ENCODE measurements at places on chromosomes 5 and 9.

DNA sequence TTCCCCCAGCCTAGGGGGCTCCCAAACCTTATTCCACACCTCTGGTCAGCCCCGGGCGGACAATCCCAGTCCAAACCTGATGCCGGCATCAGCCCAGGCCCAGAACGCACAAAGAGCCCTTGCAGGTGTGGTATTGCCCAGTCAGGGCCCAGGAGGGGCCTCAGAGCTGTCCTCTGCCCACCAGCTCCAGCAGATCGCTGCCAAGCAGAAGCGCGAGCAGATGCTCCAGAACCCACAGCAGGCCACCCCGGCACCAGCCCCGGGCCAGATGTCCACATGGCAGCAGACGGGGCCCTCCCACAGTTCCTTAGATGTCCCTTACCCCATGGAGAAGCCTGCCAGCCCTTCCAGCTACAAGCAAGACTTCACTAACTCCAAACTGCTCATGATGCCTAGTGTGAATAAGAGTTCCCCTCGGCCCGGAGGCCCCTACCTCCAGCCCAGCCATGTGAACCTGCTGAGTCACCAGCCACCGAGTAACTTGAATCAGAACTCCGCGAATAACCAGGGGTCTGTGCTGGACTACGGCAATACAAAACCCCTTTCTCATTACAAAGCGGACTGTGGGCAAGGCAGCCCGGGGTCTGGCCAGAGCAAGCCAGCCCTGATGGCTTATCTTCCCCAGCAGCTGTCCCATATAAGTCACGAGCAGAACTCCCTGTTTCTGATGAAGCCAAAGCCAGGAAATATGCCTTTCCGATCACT lies 27.6 kb upstream of the LTC4S start:
- DNase-seq: no peak

GRCh38 chr5:151067632-151068432 lies 13.0 kb downstream of the TNIP1 start:
- no peak for DNase-seq

GRCh38 chr9:37386988-37387387 lies 35.5 kb upstream of the GRHPR start:
- DNase-seq: no peak

GRCh38 chr9:18499062-18499461 lies 25.1 kb downstream of the ADAMTSL1 start:
- no peak for DNase-seq

GRCh38 chr5:135878156-135878620 lies 17.5 kb downstream of the IL9 start:
- no peak for DNase-seq

DNA sequence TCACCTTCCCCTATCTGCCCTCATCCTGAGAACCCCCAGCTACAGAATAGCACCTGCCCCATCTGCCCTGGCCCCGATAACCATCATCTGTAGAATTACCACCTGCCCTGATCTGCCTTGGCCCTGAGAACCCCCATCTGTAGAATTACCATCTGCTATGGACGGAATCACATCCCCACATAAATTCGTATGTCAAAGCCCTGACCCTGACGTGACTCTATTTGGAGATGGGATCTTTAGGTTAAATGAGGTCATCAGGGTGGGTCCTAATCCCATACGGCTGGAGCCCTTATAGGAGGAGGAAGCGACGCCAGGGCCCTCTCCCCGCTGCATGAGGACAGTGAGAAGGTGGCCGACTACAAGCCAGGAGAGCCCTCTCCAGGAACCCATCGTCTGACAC lies 32.6 kb downstream of the SARDH start:
- DNase-seq: no peak

DNA sequence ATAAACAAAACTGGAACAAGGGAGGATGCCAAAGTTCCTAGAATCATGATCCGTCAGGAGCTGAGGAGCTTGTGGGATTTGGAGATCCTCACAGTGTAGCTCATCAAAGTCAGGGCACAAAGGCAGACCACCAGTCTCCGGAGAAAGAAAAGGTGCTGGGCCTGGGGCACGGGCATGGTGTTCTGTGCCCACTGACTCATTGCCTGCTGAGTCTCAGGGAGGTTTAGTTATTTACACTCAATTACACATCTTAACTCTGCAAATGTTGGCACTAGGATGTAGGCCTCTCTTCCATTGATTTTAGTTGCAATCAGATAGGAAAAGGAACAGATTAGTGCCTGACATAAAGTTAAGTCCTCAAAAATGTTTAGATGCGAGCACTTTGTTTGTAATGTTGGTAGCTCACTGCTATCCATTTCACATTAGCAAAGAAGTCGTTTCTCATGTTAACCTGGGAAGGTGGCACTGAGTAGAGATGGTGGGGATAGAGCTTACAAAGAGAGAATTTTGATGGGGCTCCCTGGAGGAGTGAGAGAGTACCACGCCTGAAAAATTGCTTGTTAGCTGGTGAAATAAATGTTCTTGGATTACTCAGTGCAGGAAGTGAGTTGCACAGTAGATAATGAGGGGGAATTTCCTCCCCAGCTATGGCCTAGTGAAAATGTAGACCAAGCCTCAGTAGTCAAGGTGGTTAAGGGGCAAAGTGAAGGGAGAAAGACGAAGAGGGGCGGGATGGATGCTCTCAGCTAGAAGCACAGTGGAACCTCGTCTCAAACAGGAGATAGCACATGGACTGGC lies 109.5 kb upstream of the CD180 start:
- DNase-seq: no peak

GRCh38 chr9:126722922-126723806 lies 81.7 kb upstream of the ZBTB43 start:
- DNase-seq: no peak
